Neural cell (in vitro differentiated cells): ENCODE measurements at places on chromosomes 7 and 10. TPM values are rescaled to one million over a fixed set of nuclear protein-coding genes. Genes with fewer than 3 reads are reported as not detected.

HOXA11 gene
- polyA plus RNA-seq: not detected in 2 replicates

OPALIN gene
- polyA plus RNA-seq: not detected in 2 replicates

ABCB4 gene
- not detected in 2 replicates for polyA plus RNA-seq

RGR gene
- polyA plus RNA-seq: not detected in 2 replicates

ERVW-1 gene
- polyA plus RNA-seq: not detected in 2 replicates
